LoVo (cell line): ENCODE measurements at places on chromosomes 12 and 14.

DNA sequence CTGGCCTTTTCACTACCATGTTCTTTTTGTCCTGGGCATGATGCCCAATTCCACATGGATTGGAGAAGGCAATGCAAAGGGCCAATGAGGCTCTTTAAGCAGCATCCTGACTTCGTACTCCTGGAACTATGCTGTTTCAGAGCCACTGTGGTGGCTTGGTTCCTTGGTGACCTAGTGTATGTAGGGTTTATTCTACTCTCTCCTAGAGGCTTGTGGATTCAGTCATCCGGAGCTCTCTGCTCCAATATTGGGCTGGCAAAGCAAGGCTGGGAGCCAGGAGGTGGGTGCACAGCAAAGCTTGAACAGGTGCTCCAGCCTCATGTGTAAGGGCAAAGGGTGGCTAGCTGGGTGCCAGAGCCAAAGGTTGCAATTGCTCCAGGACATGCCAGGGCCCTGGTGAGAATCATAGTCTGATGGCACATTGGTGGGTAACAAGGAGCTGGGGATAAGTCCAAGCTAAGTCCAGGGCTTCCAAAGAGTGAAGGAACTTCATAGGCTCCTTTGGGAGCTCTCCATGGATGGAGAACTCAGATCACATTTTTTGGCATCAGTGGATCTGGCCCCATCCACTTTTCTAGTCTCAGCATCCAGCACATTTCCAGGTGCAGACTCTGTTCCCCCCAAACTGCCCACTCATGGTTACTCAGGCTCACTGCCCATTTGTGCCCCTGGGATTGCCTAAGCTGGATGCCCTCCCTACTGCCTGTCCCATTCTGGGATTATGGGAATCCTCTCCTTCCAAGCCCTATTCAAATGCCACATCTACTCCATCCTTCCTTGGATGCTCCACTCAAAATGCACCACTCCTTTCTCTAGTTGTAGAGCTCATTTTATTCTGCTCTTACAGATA, 253.9 kb downstream of the EMP1 start:
- DNase-seq, result no peak

DNA sequence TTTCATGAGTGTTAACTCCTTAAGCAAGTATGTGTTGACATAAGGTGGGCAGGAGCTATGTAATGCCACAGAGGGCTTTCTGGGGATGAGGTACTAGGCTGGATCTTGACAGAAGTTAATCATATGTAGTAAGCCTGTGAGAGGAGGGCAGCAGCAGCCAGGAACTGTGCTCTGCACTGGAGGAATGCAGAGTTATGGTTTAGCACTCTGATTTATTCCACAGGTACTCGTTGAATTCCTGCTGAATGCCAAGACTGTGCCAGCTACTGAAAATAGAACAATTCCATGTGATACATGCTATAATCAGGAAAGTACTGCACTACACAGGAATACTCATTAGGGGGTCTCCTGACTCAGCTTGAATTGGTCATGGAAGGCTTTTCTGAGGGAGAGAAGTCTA, 58.7 kb downstream of the SUSD6 start:
- no peak for DNase-seq

DNA sequence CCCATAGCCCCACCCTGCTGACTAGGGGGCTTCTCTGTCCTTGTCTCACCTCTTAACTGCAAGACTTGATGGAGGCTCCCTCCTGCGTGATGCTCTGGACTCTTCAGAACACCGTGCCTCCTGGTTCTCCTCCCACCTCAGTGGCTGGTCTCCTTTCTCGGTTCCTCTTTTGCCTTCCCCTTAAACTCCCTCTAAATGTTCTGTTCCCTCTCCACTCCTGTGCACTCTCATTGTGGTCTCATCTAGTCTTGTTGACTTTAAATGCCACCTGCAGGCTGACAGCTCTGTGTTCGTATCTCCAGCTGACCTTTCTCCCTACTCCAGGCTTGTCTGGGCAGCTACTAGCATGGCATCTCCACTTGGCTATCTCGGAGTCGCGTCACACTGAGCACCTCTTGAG, 28.3 kb downstream of the DYNC1H1 start:
- DNase-seq, result no peak

GRCh38 chr12:88241862-88242570, 99.9 kb downstream of the TMTC3 start:
- DNase-seq, result peak; percentile 73
